Stimulated activated CD8-positive, alpha-beta memory T cell treated with anti-CD3 and anti-CD28 coated beads, Interleukin-12 subunit alpha, Interleukin-12 subunit beta, amount 100 ng/mL, for 1 hour (primary cell): ENCODE measurements at places on chromosomes 1 and 21.

DNA sequence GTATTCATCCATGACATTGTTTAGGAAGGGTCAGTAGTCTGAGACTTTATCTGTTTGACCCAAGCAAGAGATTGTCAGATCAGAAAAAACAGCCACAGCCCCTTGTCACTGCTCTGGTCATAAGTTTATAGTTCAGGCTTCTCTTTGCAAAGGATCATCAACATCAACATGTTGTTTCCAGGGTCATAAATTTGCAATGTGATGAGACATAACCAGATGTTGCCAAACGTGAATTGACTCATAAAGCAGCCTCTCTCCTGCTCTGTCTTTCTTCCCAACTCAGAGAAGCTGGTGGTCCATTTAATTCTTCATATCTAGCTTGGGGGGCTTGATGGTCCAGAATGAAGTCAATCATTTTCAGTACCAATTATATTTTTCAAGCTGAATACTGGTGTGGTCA is 507.2 kb upstream of the PBX1 start:
- DNase-seq: no peak

- DNase-seq: no peak
These were observed 2.6 kb upstream of the TNFRSF9 start for GRCh38 chr1:7943251-7943650.

- DNase-seq: no peak
These were observed 217.3 kb downstream of the PTPRU start for GRCh38 chr1:29453502-29454240.

DNA sequence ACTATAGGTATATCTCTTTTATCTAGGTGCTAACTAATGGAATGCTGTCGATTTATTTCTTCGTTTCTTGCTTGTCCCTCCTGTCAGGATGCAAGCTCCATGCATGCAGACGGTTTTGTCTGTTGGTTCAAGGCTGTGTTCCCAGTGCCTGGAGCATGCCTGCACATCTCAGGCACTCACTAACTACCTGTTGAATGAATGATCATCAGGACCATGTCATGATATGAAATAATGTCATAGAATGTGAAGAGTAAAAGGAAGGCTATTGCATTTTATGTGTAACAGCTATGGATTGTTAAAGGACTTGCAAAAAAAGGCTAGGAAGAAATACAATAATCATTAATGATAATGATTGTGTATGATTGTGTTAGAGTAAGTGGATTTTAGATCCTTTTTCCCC is 4.2 kb downstream of the GPR25 start:
- no peak for DNase-seq

- no peak for DNase-seq
These were observed 81.9 kb upstream of the HAO2 start for GRCh38 chr1:119286587-119287181.

DNA sequence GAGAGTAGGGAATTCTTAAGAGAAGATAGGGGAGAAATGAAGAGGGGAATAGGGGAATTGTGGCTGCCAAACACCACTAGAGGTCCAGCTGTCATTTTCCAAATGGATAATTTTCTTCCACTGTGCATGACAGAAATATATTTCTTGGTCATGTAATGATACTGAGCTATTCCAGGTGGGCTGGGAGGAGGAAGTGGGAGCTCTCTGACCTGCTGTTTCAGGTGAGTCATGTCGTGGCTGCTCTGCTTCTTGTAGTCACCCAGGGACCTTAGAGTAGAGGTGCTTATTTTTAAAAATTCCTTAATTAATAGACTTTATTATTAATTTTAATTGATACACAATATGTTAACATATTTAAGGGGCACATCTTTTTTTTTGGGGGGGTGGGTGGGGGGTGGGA is 11.9 kb downstream of the PDE4B start:
- no peak for DNase-seq

- no peak for DNase-seq
These were observed 22.9 kb downstream of the AGRN start for GRCh38 chr1:1042835-1043234.

- DNase-seq: no peak
These were observed 88.3 kb upstream of the SLC44A3 start for GRCh38 chr1:94731891-94732290.

DNA sequence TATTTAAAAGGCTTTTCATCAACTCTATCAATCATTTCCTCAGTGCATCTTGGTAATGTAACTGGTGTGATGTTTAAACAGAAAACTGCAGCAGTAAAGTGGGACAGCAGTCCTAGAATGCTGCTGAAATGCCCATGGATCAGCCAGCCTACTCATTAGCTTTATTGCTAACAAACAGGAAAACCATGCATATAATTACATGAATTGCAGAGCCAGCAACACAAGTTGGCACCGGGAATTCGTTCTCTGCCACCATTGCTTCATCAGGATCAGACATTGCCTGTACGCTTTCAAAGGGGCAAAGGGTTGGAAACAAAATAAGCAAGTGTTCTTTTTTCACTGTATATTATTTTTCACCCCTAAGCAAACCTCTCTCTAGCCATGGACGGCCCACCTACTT is 276.2 kb upstream of the LRRC7 start:
- DNase-seq: no peak

DNA sequence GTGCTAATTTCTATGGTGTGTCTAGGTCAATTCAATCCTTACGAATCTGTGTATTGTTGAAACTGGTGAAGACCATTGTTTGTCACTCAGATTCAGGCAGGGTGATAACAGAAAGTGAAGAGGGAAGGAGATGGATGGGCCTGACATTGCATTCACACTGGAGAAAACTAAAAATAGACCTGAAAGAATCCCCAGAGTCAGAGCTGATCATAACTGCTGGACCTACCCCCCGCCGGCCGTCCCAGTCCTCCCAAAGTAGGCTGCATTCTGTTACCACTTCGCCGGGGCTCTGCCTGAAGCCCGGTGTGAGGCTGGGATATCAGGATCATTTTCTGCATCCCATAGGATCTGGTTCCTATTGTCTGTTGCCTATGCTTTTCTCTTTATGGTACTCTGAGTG is 121.1 kb downstream of the NUF2 start:
- DNase-seq: no peak

GRCh38 chr1:151406176-151406575 is 6.8 kb downstream of the PSMB4 start:
- no peak for DNase-seq

DNA sequence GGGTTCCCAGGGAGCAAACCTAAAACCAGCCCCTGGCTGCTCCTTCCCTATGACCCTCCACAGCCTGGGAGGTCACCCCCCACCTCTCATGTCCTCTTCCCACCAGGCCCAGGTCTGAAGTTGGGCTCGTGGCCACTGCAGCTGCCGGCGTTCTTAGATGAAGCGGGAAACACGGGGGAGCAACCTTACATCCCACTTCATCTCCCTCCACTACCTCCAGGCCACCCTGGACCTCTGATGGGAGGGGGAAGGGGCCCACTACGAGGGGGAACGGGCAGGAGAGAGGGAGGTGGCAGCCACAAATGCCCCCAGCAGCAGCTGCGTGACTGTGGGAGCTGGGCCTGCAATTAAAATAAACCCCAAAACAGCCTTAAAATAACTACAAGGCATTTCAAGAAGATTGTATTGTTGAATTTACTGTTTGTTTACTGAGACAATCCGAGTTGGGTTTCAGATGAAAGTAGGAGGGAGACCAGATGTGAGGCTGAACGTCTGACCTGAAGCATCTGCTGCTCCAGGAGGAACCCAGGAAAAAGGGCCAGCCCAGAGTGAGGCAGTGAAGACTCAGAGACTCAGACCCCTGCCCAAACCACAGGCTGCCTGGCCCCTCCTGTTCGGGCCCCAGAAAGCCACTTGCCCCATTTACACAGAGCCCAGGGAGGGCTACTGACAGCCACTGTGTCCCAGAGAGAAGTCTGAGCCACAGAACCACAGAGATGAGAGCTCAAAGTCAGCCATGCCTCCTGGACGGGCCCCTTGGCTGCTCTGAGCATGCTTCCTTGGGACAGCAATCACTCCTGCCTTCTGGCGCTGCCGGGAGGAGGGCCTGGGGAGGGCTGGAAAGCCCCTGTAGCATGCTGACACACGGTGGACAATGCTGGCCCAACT is 59.8 kb downstream of the GLIS1 start:
- DNase-seq: no peak

GRCh38 chr21:45317398-45318145 is 29.9 kb upstream of the POFUT2 start:
- DNase-seq: no peak

DNA sequence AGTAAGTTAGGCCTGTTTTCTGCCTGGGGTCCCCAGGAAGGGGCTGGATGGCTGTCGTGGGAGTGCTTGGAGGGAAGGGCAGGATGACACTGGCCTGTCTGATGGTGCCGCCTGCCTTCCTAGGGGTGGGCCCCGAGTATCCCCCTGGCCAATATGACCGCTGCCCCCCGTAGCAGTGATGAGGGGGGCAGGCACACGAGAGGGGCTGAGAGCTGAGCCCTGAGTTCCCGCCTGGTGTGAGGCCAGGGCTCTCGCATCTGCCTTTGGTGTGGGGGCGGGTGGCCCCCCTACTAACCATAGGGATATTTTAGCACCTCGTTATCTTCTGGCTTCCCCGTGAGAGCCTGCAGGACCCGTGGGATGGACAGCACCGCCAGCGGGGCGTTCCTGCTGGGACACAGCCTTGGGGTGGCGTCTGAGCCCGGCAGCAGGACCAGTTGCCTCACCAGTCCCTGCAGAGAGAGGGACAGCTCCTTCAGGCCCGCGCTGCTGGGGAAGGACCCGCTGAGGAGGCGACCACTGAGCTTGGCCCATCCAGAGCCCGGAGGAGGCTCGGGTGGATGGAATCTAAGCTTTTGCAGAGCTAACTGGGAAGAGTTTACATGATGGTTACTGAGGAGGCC is 10.4 kb downstream of the KRTAP10-1 start:
- no peak for DNase-seq

DNA sequence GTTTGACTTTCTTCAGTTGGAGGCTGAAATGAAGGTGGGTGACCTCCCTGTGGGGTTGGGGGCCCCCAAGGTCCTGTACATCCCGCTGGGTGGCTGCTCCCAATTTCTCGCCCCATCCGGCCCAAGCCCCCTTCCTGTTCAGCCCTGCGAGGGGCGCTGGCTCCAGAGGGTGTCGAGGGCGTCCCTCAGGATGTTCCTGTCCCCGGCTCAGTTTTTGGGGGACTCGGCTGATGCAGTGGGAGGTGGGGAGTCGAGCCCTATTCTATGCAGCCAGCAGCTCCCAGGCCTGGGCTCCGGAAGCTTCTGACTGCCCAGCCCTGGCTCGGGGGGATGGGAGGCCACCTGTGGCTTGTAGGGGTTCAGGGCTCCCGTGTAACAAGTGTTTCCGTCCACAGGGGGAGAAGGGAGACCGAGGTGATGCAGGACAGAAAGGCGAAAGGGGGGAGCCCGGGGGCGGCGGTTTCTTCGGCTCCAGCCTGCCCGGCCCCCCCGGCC is 38.2 kb downstream of the SLC19A1 start:
- no peak for DNase-seq

DNA sequence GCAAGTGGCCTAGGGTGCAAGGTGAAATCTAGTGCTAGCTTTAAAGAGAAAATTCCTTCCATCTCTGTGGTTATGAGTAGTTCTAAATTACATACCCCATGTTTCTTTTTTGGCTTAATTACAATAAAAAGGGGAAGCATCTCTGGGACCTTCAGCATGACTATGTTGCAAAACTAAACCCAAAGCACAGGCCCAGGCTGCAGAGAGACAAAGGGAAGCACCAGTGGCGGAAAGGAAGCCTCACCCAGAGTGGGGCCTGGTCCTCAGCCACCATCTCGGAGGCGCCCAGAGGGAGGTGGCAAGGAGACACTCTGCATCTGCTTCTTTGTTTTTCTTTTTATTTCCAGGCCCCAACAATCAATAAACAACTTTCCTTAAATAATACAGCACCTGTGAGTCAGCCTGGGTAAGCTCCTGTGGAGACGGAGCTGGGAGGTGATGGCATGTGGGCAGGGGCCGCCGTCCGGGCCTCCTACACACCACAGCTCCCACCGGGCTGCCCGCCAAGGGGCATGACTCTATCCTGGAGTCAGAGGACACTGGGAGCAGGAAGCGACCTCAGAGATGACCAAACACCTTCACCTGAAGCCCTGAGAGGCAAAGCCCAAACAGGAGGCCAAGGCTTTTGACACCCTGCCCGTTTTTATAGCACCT is 21.7 kb downstream of the ITPKB start:
- no peak for DNase-seq

DNA sequence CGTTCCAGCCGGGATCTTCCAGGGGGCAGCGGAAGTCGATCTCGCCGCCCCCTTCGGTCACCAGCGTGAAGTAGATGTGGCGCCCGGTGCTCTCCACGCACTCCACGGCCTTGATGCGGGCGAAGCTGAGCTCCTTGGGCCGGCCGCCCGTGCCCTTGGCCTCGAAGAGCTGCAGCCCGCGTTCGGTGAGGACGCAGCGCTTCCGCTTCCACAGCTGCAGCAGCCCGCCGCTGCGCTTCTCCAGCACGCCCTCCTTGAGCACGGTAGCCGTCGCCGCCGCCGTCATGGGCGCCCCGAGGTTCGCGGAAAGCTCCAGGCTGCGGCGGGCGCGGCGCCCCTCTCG is 516 bp downstream of the PHLDA3 start:
- DNase-seq: no peak

GRCh38 chr21:32048353-32048752 is 175.5 kb downstream of the HUNK start:
- no peak for DNase-seq

DNA sequence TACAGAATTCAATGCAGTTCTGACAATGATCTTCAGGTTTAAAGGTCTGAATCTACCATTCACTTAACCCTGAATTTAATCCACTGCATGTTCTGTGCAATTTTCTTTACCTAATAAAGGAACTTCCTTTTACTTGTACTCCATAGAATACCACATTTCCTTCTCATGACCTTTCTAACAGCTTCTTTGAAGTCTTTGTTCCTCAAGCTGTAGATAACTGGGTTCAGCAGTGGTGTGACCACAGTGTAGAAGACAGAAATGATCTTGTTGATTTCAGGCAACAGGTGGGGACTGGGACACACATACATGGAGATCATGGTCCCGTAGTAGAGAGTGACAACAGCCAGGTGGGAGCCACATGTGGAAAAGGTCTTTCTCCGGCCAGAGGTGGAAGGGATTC is 878 bp downstream of the OR11L1 start:
- DNase-seq: no peak

DNA sequence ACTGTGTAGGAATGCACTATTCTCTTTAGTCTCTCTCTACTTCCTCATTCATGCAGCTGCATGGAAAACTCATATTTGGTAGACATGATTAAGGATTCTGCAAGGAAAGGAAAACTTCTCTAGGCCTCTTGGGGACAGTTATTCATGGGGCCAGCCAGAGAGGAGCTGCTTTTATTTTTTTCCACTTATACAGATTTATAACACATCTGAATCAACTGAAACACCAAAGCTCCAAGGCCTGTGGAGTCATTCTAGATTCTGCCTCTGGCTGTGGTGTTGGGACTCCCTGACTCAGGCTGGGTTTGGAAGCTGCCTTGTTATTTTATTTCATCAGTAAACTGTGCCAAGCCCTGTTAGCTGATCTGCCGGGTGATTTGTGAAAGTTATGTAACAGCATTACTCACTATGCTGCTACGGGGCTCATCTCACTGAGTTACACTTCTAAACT is 83.9 kb upstream of the EDEM3 start:
- no peak for DNase-seq

DNA sequence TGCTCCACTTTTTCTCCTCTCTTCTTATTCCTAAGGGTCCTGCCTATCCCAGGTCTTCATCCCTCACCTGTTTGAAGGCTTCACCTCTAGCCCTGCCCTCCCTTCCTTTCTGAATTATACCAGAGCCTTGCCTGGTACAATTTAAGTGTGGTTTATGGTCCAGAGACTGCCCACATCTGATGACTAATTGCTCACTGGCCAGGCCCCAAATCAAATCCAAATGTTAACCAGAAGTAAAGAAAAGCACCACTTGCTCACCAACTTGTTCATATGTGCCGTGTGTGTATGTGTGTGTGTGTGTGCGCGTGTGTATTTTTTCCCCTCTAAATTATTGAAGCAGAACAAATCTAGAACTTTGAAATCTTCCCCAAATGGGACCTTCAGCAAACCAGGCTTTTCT is 26.4 kb downstream of the MYOM3 start:
- DNase-seq: no peak
